ENCODE measurements at places on chromosomes 3 and 15.

- peak; percentile 40 for DNase-seq
Measured at GRCh38 chr15:101439285-101439919, 50.1 kb downstream of the PCSK6 start.

- DNase-seq = no peak
Measured at GRCh38 chr15:25649390-25649789, 210.6 kb upstream of the UBE3A start.

DNA sequence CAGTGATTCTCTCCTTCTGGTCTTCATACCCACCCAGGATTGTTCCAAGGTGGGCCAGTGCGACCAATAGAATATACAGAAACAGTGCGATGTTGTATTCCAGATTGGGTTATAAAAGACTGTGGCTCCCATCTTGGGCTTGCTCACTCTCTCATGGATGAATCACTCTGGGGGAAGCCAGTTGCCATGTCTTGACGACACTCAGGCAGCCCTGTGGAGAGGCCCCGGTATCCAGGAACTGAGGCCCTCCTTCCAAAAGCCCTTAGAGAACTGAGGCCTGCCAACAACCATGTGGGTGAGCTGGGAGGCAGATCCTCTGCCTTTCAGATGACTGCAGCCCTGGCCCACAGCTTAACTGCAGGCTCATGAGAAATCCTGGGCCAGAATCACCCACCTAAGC, 57.2 kb downstream of the SH3GL3 start:
- DNase-seq = no peak

DNA sequence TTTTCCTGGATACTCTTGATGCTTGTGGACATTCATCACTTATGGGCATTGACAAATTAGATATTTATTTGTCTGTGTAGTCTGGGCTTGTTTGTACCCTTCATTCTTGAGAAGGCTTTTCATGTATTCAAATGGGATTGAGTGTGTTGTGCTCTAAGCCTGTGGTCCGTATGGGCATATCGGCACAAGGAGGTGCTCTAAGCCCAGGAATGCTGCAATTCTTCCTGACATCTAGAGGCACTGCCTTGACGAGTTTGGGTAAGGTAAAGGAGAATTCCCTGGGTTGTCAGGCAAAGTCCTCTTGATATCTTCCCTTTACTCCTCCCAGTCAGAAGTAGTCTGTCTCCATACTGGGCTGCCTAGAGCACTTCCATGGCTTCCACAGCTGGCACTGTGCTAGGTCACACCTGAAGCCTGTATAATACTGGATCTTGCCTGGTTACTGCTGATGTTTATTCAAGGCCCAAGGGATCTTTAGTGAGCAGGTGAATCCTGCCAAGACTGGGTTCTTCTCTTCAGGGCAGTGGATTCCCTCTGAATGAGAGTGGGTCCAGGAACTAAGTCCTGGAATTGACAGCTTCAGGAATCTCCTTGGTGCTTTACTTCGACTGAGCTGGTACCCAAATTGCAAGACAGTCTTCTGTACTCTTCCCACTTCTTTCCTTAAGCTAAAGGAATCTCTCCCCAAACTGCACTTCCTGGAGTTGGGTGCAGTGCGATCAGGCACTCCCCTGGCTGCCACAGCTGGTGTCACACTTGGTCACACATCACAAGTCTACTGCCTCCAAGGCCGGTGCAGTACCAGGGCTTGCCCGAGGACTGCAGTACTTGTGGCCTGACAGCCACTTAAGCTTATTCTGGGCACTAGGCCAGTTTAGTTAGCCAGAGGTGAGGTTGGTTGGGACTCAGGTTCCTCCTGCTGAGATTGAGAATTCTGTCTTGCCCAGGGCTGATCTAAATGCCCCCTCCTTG, 46.0 kb downstream of the GALK2 start:
- peak; percentile 70 for DNase-seq

DNA sequence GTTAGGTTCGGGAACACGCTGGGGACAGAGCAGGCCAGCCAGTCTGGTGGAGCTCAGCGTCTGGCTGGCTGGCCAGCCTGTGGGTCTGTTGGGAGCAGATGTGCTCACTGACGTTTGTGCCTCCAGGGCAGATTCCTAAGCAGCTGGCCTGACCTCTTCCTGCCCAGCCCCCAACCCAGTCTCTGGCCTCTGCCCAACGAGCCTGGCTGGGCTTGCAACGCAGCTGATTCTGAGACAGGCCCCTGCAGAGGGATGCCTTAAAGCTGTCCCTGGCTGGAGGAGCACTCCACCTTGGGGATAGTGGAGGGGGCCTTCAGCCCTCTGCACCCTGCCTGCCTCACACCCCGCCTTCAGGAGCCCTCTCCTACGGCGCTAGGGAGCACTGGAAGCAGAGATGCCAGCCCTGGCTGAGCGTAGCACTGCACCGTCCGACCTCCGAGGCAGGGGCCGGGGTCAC, 46.0 kb downstream of the KLF13 start:
- no peak for DNase-seq

GRCh38 chr3:72334681-72335457, 513.4 kb downstream of the SHQ1 start:
- DNase-seq = no peak

- DNase-seq = no peak
Measured at GRCh38 chr15:63403254-63403945, 21.8 kb upstream of the CA12 start.

DNA sequence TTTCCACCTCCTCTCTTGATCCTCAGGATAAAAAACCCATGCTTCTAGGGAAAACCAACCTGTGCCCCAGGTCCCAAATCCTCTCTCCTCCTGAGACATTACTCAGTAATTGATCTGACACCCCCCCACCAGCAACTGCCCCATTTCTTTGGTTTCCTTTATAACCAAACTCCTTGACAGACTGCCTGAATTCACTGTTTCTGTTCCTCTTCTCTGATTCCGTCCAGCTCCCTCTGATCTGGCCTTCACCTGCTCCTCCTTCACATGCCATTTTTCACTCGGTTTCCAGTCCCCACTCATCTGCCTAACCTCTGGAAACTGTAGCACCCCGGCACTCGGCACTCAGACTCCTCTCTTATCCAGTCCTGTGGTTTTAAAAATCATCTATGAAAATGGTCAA, 2.1 kb downstream of the CCDC51 start:
- DNase-seq = no peak

GRCh38 chr3:146125951-146126350, 35.0 kb downstream of the PLOD2 start:
- peak; percentile 79 for DNase-seq

DNA sequence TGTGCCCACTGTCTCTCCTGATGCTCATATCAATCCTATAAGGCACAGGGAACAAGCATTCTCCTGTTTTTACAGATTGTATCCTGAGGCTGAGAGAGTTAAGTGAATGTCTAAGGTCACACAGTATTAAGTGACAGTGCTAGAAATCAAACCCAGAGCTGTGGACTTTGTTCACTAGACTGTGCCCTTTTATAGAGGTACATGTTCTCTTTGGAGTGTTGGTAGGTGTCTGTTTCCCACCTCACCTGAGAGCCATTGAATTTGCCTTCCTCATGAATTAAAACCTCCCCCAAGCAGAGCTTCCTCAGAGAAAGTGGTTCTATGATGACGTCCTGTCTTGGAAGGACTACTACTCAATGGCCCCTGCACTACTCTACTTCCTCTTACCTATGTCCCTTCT, 12.4 kb downstream of the ADIPOQ start:
- DNase-seq = no peak

- no peak for DNase-seq
Measured at GRCh38 chr3:169498336-169498735, 165.2 kb downstream of the MECOM start.

DNA sequence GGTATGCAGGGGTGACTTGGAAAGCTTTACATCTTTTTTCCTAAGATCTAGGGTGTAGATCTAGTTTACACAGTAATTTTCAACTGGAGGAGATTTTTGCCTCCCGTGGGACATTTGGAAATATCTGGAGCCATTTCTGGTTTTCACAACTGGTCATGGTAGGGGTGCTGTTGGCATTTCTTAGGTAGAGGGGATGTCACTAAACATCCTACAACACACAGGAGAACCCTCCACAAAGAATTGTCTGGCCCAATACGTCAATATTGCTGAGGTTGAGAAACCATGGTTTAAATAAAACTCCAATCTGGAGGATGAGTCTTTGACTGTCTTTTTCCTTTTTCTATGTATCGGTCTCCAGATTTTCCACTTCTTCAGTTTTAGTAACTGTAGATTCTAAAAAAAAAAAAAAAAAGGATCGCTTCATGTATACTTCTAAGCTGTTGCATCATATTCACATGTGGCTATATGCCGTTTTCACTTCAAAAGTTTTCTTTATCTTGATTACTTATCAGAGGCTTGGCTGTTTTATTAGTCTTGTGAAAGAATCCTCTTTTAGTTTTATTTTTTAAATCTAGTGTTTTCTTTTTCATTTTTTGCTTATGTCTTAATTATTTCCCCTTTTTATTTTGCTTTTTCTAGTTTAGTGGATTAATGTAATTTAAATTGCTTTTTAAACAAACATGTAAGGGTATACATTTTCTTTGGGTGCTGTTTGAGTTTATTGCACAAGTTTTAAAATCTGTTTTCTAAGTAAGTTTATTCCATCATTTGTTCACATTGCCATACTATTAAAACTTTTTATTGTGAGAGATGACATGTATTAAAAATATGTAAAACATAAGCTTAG, 21.2 kb downstream of the UBE2Q2 start:
- no peak for DNase-seq

- no peak for DNase-seq
Measured at GRCh38 chr3:150462108-150462507, 54.0 kb downstream of the TSC22D2 start.

- no peak for DNase-seq
Measured at GRCh38 chr3:32281570-32282106, 43.2 kb downstream of the CMTM8 start.

GRCh38 chr15:32729700-32730395, 12.0 kb downstream of the GREM1 start:
- no peak for DNase-seq

- DNase-seq = peak; percentile 39
Measured at GRCh38 chr15:41936649-41937567, 35.4 kb downstream of the EHD4 start.

GRCh38 chr15:91688811-91689210, 164.7 kb upstream of the SLCO3A1 start:
- no peak for DNase-seq

- DNase-seq = no peak
Measured at GRCh38 chr3:22241110-22241509, 490.1 kb upstream of the ZNF385D start.

GRCh38 chr15:62165104-62165792, at the start of gene C2CD4B:
TSS of gene C2CD4B (minus strand) at chr15:62165285. CDS start at chr15:62164984, 301 bp downstream.
- DNase-seq = no peak

DNA sequence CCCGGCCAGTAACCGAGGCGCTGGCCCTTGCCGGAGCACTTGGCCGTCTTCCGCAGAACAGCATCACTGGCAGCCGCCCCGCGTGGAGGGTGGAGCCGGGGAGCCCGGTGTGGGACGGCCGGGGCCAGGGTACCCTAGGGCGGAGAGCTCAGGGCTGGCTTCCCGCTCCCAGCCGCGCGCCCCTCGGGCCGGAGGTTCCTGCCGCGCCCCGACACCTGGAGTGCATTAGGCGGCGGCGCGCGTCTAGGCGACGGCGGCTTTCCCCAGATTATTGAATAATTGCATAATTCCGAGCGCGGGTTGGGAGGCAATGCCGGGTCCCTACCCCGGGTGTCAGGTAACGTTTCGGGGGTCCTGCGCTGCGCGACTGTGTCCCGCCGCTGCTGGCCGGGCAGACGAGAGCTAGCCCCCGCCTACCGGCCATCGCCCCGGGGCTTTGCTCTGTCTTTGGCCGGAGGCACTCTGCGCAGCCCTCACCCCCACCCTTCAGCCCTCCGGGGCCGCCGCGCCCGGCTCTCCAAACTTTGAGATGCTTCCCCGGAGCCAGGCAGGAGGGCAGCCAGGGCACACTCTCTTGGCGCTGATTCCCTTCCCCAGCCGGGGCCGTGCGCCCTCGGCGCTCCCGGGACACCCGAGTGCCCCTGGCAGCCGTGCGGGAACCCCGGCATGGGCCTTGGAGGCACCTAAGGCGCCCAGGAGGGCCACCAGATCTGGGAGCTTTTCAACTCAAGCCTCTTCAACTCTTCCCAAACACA, 749 bp downstream of the ITGA11 start:
- DNase-seq = no peak

GRCh38 chr3:23923786-23924185, 6.9 kb downstream of the RPL15 start:
- peak; percentile 35 for DNase-seq

DNA sequence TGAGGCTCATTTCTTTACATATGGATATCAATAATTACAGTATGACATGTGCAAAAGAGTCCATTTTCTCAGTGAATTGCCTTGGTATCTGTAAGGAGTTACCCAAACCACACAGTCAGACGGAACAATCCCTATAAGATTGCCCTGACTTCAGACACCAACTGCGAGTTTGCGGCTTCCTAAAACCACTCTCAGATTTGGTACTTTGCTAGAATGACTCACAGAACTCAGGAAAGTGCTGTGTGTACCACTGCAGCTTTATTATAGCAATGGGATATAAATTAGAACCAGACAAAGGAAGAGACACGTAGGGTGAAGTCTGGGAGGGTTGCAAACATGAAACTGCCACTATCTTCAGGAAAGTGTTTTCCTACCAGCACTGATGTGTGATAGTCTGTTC, 45.8 kb upstream of the ATP13A3 start:
- DNase-seq = no peak

GRCh38 chr3:132641837-132642538, 17.6 kb downstream of the ACAD11 start:
- peak; percentile 60 for DNase-seq

- DNase-seq = no peak
Measured at GRCh38 chr3:126356373-126357264, 589 bp downstream of the KLF15 start.

DNA sequence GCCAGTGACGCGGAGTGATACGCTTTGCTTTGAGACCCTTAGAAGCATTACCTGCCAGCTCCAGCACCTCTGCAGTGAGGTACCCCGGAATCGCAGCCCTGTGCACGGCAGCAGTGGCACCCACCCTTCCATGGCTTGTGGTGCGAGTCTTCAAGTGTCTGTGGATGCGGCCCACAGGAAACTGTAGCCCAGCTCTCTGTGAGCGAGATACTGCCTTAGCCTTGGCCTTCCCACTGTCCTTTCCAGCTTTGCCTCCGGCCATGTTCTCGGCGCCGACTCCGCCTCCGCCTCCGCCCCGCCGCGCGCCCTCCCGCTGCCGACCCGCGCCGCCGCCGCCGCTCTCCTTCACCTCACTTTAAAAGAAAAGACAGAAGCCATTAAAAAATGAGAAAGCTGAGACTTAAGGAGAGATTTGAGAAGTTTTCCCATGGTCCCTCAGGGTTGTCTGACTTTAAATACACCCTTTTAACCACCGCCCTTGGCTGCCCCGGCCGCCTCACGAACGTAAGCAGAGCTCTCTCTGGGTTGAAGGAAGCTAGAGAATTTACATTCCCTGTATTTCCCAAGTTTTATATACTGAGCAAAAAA, 78.5 kb upstream of the FAM174B start:
- DNase-seq = no peak

DNA sequence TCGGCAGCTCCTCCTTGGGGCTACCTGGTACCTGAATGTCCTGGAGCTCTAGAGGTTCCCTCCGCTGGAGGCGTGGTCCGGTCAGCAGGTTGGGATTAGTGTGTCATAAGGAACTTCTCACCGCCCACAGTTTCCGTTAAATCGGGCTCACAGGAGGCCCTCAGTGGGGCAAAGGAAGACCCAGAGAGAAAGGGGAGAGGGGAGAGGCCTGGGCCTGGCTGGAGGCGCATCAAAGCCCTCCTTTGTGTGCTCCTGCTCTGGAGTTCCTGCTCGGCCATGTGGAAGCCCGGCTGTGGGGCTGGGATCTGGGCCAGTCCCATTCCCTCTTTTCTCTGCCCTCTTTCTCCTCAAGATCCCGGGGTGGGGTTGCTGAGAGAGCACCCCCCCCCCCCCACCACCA, at the start of gene RLBP1:
Gene RLBP1 (minus strand): TSS at position 37 of the 400 bp plus-strand sequence. CDS start 2,604 bp downstream, outside the sequence.
- no peak for DNase-seq

All from RCC 7860 (cell line).